Daoy (cell line): ENCODE measurements at places on chromosomes 7 and 10. TPM values are rescaled to one million over a fixed set of nuclear protein-coding genes. Genes with fewer than 3 reads are reported as not detected.

RBP3 gene
- not detected in 2 replicates for total RNA-seq

GDF10 gene
- total RNA-seq, result 0.23 TPM in 1 of 2 replicates, not detected in the other

SCART1 gene
- 0.06 and 0.40 TPM in 2 replicates for total RNA-seq

SEC61A2 gene
- 3.3 and 5.7 TPM in 2 replicates for total RNA-seq

GIMAP6 gene
- 1.8 and 1.9 TPM in 2 replicates for total RNA-seq

TLL2 gene
- total RNA-seq, result 0.15 and 0.29 TPM in 2 replicates

PIK3CG gene
- 0.86 and 1.5 TPM in 2 replicates for total RNA-seq

GSTO2 gene
- total RNA-seq, result 0.06 and 0.48 TPM in 2 replicates

PIP gene
- total RNA-seq, result not detected in 2 replicates

STEAP2 gene
- total RNA-seq, result 4.9 and 5.2 TPM in 2 replicates

PON3 gene
- total RNA-seq, result not detected in 2 replicates

GLI3 gene
- 4.3 and 7.2 TPM in 2 replicates for total RNA-seq

AQP1 gene
- total RNA-seq, result 1.0 and 1.6 TPM in 2 replicates

PNPLA8 gene
- 40.6 and 46.9 TPM in 2 replicates for total RNA-seq

C10orf143 gene
- total RNA-seq, result 0.03 and 0.46 TPM in 2 replicates

PAX2 gene
- not detected in 2 replicates for total RNA-seq

ZNF775 gene
- 9.1 and 18.2 TPM in 2 replicates for total RNA-seq

TMEM229A gene
- not detected in 2 replicates for total RNA-seq

OPN4 gene
- total RNA-seq, result not detected in 2 replicates

EPDR1 gene
- total RNA-seq, result 69.0 and 75.9 TPM in 2 replicates

KAZALD1 gene
- total RNA-seq, result 3.0 and 12.2 TPM in 2 replicates

TET1 gene
- 0.21 and 0.57 TPM in 2 replicates for total RNA-seq

ADAM22 gene
- 2.6 and 3.0 TPM in 2 replicates for total RNA-seq

PSTK gene
- 6.4 and 9.0 TPM in 2 replicates for total RNA-seq

VSTM4 gene
- 3.3 and 9.5 TPM in 2 replicates for total RNA-seq

CPXM2 gene
- total RNA-seq, result 4.9 and 8.6 TPM in 2 replicates

MYO3A gene
- total RNA-seq, result 1.7 and 3.9 TPM in 2 replicates

LBX1 gene
- total RNA-seq, result 0.06 TPM in 1 of 2 replicates, not detected in the other

SLC39A12 gene
- not detected in 2 replicates for total RNA-seq

GHRHR gene
- total RNA-seq, result not detected in 2 replicates

CTBP2 gene
- 43.6 and 48.0 TPM in 2 replicates for total RNA-seq

AGAP6 gene
- total RNA-seq, result 2.9 and 7.0 TPM in 2 replicates
